H7 (cell line): ENCODE measurements at places on chromosomes 11 and 22. TPM values are rescaled to one million over a fixed set of nuclear protein-coding genes. Genes with fewer than 3 reads are reported as not detected.
A peak's percentile ranks its signal among the peaks of the same experiment; 100 is the strongest.

DNA sequence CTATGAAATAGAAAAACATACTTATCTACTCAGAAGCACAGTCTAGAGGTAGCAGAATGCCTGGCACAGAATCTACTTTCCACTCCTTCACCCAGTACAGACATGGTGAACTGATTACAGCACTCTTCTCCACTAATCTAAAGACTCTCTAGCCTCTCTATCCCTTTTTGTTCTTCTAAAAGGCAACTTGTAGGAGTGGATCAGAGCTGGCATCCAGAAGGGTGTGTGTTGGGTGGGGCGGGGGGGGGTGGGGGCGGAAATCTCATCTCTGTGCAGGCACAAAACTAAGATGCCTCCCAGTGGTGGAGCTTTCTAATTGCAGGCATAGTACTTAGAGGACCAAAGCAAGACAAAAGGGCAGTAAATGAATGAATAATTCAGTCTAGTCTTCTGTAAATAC, 11.5 kb upstream of the EMID1 start:
- DNase-seq = peak; percentile 61

GRCh38 chr11:72814286-72815109, at the start of gene ATG16L2:
ATG16L2 (plus strand) TSS chr11:72814411; CDS start chr11:72814446, 35 bp downstream.
- peak; percentile 99 for DNase-seq

- DNase-seq = no peak
Measured at GRCh38 chr11:83721263-83721662, 435.1 kb upstream of the CCDC90B start.

DNA sequence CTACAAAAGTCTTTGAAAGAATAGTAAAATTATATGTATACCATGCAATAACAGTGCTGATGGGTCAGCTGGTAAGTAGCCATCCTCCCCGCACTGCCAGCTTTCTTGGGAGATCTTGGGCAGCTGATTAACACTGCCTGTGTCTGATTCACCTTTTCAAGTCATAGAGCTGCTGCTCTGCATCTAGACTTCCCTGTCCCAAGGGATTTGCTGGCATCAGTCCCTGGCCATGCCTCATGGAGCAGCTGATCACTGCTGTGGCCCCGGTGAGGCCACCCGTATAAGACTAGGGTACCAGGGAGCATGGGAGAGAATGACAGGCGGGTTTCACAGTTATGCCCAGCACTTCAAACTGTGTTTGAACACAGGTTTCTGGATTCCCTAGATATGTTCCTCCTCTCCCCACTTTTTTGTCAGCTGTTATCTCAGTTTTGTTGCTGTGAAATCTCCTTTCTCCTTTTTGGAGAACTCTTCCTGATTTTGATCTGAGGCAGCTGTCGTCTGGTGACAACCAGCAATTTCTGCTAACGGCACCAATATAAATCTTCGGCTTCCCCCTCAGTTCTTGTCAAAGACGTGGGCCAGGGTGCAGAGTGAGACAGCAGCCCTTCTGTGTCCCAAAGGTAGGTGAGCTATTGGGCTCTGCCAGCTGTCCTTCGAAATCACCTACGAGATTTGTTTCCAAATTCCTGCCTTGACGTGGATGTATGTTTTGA, 438.9 kb downstream of the NTM start:
- DNase-seq = no peak

- DNase-seq = no peak
Measured at GRCh38 chr11:74780248-74781005, 31.8 kb downstream of the RNF169 start.

DNA sequence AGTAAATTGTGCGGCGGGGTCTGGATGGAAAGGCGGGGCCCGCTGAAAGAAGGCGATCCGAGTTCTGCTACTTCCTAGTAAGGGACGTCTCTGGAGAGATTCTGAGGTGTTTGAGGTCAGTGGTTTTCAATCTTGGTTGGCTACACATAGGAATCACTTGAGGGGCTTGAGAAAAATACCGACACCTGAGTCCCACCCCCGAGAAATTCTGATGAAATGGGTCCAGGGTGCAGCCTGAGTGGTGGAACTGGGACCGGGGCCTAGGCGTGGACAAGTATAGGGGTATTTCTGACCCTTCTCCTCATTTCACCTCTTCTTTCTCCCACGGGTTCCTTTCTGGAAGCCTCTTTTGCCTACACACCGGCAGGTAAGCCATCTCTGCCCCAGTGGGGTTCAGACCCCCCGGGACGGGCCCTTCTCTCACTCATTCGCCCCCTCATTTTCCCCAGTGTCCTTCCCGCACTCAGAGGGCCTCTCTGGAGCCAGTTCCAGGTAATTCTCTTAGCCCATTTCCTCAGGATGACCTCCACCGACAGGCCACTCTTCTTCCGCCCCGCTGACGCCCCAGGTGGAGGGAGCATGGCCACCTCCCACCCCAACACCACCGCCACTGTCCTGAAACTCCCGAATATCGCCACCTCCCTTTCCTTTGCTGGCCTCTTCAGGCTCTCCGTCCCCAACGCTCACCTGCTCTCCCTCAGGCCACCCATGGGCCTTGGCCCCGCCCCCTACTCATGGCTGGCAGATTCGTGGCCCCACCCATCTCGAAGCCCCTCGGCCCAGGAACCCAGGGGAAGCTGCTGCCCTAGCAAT, 11.8 kb downstream of the ROBO3 start:
- DNase-seq = peak; percentile 77

GRCh38 chr11:61669417-61669816, 10.8 kb upstream of the DAGLA start:
- no peak for DNase-seq

GRCh38 chr22:31451709-31452571, 37.7 kb downstream of the EIF4ENIF1 start:
- DNase-seq = peak; percentile 59

- DNase-seq = peak; percentile 53
Measured at GRCh38 chr11:1153951-1154493, 3.7 kb upstream of the MUC5AC start.

- DNase-seq = no peak
Measured at GRCh38 chr11:122210367-122210997, 94.5 kb upstream of the BLID start.

DNA sequence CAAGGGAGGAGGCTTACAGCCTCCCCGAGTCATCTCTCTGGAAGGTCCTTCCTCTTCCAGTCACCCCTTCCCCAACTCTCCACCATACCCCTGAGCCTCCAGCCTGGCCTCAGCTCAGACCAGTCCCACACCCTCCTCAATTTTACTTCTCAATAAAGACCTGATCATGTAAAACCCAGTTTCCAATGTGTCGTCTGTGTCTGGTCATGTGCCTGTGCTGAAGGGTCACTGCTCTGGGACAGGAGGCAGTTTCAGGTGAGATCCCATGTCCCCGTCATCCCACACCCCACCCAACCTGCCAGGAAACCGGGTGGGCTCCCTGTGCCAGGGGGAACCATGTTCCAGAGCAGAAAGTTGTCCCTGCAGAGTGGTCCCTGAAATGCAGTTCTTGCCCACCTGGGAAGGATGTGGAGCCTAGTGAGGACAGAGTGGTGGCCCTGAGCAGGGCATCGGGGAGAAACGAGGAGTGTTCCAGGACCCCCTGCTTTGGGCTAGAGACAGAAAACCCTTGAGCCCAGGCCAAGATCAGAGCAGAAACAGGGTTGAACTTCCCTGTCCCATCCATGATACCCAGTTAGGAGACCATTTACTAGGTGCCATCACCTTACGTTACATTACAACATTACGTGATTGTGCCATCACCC, 19.4 kb downstream of the IGLL5 start:
- DNase-seq = no peak

- DNase-seq = no peak
Measured at GRCh38 chr11:1394936-1395772, 5.4 kb downstream of the BRSK2 start.

DNA sequence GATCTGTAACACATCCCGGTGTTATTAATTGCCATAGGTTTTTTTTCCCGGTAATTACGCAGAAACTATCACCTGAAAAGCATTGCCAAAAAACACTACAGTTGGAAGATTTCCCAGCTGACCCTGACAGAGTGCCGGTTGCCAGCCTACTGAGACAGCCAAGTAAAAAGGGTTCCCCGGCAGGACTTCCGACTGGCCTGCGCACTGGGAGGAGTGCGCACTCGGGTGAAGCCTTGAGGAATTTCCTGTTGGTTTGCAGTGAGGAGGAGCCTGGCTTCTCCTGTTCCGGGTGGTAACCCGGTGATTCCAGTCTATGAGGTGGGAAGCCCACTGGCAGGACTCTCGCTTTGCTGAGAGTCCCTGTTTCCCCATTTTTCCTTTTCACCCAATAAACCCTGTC, 52.1 kb downstream of the CNTF start:
- no peak for DNase-seq

- DNase-seq = no peak
Measured at GRCh38 chr11:91263496-91264365, 960.9 kb upstream of the FAT3 start.

- DNase-seq = no peak
Measured at GRCh38 chr11:15726221-15726746, 611.6 kb downstream of the INSC start.

GRCh38 chr11:61287338-61287977, 7.7 kb downstream of the VWCE start:
- no peak for DNase-seq

GRCh38 chr11:85042361-85042760, 584.8 kb downstream of the DLG2 start:
- DNase-seq = no peak

DNA sequence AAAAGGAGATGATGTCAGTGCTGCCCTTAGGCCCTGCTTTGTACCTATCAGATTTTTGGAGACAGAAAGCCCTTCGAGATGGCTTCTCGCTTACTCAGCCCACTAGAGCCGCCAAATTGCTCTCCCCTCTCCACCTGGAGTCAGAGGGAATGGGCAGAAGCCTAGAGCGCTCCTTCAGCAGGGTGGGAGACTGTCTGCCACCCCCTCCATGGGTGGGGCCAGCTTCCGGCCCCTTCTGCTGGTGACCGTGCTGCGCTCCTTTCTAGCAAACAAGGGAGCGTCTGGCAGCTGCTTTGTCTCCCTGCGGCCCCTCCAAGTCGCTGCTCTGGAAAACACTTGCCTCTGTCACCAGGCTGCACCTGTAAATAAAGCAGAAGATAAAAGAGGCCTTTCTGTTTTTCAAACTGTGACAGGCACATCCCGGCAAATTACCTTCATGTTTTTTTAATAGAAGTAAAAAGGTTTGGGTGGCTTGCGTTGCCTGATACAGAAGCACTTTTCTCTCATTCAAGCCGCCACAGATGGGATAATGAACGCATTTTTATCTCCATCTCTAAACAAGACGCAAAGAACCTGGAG, 145.7 kb upstream of the NECTIN1 start:
- peak; percentile 52 for DNase-seq

- no peak for DNase-seq
Measured at GRCh38 chr22:38523479-38523878, 17.4 kb upstream of the DDX17 start.

GRCh38 chr11:12200991-12201985, 90.9 kb downstream of the MICAL2 start:
- DNase-seq = no peak

GRCh38 chr11:45926001-45926401, 3.5 kb downstream of the LARGE2 start:
- DNase-seq = no peak

DNA sequence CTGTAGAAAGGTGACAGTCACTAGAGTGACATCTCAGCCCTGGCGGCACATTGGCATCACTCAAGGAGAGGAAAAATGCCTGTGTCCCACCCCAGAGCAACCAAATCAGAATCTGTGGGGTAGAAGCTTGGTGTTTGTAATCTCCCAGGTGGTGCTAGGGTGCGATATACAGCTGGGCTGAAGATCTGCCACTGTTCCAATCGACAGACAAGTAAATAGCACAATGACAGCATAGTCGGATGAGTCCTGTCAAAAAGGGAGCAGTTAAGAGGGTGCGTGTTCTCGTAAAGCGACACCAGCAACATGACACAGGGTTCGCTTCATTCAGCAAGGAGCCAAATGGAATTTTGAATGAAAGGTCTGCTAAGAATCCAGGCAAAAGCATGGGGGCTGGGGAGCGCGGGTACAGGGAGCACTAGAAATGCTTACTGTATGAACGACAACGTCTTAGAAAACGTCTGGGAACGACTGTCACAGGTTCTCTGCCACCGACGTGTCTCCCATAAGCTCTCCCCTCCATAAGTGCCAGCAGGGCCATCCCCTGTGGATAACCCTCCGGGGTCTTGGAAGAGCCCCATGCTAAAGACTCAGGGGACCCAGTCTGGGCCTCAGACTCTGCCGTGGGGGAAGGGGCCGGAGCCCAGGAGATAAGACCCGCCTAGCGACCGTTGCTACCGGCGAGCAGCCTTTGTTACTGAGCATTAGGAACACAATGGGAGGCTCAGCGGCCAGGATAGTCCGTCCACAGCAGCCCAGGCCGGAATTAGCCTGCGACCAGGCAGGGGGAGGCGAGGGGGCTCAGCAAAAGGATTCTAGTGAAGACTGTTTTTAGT, 20.8 kb downstream of the ADA2 start:
- DNase-seq = peak; percentile 94

- no peak for DNase-seq
Measured at GRCh38 chr11:112260490-112260889, at the start of gene PLET1. PLET1 (minus strand) TSS chr11:112260860; CDS start chr11:112260589, 271 bp downstream.

DNA sequence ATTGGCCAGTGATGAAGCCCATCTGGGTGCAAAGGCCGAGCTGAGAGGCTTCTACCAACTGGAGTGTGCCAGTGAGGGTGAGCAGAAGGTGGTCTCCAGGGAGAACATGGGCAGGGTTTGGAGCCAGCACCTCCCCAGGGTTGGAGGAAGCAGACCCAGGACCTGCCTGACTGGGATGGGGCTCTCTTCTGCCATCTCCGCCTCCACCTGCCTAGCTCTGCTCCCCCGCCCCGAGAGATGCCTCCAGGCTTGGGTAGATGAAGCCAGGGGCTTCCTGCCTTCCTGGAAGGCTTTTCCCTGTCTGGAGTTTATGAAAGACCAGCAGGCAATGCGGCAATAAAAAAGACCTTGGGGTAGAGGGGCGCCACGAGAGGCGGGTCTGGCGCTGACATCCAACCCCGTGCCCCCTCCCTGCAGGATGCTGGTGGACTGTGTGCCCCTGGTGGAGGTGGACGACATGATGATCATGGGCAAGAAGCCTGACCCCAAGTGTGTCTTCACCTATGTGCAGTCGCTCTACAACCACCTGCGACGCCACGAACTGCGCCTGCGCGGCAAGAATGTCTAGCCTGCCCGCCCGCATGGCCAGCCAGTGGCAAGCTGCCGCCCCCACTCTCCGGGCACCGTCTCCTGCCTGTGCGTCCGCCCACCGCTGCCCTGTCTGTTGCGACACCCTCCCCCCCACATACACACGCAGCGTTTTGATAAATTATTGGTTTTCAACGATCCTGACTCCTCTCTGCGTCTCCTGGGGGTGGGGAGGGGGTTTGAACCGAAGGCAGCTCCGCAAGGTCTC, 3.3 kb downstream of the SELENOM start:
- DNase-seq = no peak

Gene VWA5A
- total RNA-seq = 15.1 and 17.8 TPM in 2 replicates

Gene SLN
- total RNA-seq = not detected in 2 replicates

Gene P2RY2
- 0.11 and 0.35 TPM in 2 replicates for total RNA-seq

Gene GPR83
- 0.26 and 0.38 TPM in 2 replicates for total RNA-seq

Gene LAYN
- 1.0 and 1.2 TPM in 2 replicates for total RNA-seq

Gene KLHL22
- total RNA-seq = 21.4 and 28.9 TPM in 2 replicates

Gene LMO1
- 0.22 and 0.94 TPM in 2 replicates for total RNA-seq

Gene TSGA10IP
- 1.7 and 4.1 TPM in 2 replicates for total RNA-seq

Gene PPP1CA
- 246 and 314 TPM in 2 replicates for total RNA-seq

Gene TRIM49C
- total RNA-seq = not detected in 2 replicates

Gene KIRREL3
- 0.10 and 0.55 TPM in 2 replicates for total RNA-seq

Gene CNGA4
- 0.17 and 0.67 TPM in 2 replicates for total RNA-seq

Gene MMP10
- not detected in 2 replicates for total RNA-seq

Gene LMO2
- 0.87 and 0.92 TPM in 2 replicates for total RNA-seq
